ENCODE measurements at places on chromosomes 1 and 21.

GRCh38 chr1:197481101-197481500 lies 213.0 kb downstream of the CRB1 start:
- DNase-seq = no peak

DNA sequence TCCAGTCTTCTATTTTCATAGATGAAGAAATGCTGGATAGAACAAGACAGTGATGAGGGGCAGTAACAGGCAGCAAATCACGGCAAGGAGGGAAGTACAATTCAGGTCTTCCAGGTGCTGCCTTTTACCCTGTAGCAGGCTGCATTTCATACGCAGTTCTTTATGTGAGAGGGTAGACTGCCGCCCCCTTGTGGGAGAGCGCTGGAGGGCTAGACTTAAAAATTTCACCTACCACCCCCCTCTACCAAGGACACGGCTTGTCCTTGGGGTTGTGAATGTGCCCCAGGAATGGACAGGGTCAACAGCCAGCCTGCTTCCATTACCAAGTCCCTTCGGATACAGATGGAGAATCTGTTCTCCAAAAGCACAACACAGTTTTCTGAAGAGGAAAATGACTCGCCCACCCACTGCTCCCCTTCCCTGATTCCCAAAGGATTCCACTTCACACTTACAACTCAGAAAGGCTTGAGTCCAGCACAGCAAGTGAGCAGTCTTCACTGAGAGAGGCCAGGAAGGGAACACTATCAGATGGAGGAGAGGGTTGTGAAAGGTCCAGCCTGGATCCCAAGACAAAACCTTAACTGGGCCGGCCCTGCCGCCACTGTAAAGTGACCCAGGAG lies 7.4 kb downstream of the WDR77 start:
- DNase-seq = no peak

- no peak for DNase-seq
Observed at GRCh38 chr1:25527946-25528595, 15.3 kb upstream of the LDLRAP1 start.

DNA sequence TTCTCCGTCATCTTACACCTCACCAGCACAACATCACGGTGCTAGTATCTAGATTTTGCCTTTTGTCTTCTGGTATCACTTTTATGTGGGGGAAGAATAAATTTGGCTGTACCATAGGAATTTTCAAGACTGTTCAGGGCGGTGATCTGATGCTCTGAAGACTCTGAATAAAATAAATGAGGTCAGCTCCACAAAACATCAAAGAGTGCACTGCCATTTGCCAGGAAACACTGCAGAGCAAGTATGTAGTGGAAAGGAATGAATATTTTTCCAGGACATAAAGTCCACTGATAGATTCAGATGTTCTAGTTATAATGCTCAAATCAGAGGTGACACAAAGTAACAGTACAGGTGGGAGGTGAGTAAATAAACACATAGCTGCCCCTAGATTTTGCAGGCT lies 56.3 kb downstream of the ZP4 start:
- no peak for DNase-seq

DNA sequence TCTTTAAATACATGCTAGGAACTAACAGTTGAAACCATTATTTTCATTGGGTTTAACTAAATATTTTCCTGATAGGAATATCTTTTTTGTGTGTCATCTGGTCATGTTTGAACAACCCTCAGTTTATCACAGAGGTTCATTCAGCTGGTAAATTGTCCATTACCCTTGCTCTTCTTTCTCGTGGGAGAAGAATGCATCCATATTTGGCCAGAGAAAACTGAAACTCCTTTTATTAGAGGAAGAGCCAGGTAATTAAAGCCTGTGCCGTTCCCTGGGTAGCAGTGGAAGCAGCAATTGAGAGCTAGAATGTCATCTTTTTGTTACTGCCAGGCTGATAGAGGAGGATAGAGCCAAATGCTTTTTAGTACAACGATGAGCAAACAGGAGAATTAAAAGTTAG lies 587.2 kb upstream of the ZRANB2 start:
- DNase-seq = no peak

GRCh38 chr1:10195570-10195969 lies 14.8 kb upstream of the KIF1B start:
- DNase-seq = no peak

- no peak for DNase-seq
Observed at GRCh38 chr1:170560681-170561285, 28.8 kb downstream of the GORAB start.

DNA sequence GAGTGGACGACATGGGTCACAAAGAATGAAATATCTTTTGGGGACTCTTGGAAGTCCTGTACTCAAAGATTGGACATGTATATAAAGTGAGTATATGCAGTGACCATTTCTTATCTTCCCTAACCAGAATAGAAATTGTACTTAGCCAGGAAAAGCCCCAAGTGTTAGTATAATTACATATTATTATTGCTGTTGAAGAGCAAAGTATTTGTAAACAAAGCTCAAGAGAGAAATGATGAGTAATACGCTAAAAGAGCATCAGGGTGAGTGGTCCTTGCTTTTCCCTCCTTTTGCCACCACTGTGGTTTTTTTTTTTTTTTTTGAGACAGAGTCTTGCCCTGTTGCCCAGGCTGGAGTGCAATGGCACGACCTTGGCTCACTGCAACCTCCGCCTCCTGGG lies 6.4 kb upstream of the CGN start:
- DNase-seq = no peak

- DNase-seq = no peak
Observed at GRCh38 chr1:56432166-56432971, 147.0 kb downstream of the PLPP3 start.

DNA sequence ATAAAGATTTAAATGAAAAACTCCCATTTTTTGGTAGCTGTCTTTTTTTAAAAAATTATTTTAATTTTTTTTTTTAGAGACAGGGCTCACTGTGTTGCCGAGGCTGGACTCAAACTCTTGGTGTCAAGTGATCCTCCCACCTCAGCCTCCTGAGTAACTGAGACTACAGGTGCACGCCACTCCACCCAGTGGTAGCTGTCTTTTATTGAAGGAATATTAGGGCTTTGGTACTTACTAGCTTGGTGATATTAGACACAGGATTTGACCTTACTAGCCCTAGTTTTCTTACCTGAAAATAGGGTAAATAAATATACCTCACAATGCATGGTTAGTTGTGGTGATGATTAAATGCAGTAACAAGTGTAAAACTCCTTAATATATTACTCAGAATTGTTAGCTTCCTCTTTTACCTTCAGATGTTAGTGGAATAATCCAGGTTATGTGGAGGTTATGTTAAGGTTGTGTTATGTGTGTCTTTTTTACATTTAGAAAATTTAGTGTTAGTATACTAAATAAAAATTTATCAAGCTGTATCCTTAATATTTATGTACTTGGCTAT lies 66.8 kb downstream of the PHACTR4 start:
- no peak for DNase-seq

DNA sequence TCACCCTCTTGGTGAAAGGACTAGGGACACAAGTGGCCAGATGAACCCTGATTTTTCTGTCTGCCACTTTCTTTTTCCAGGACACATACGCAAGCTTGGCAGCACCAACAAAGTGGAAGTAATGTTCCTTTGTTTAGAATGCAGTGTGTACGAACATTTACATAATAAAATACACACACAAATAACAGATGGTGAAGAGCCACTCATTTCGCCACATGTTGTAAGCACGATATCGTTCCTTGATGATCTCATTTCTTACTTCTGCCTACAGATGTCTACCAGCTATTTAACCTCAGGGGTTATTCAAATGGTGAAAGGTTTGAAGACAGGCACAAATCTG lies 670.2 kb upstream of the CXADR start:
- no peak for DNase-seq

DNA sequence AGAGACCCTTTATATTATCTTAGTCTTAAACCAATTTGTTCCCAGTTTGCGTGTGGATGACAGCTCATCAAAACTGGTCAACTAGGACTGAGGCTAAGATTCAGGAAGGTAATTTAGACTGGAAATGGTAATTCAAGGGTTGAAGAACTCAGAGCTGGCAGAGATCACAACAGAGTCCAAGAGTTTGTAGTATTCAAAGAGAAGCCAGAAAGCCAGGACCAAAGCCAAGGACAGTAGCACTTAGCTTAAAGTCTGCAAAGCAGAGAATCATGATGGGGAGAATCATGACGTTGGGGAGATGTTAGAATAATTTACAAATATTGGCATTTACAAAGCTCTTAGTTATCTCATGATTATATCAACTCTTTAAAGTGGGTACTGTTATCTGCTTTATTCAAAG lies 32.6 kb downstream of the RNF11 start:
- no peak for DNase-seq

- no peak for DNase-seq
Observed at GRCh38 chr21:45930231-45930760, 51.3 kb upstream of the COL6A1 start.

GRCh38 chr1:46508757-46509156 lies 19.1 kb downstream of the DMBX1 start:
- DNase-seq = no peak

GRCh38 chr1:109040627-109040988 lies 1.3 kb downstream of the WDR47 start:
- DNase-seq = no peak

DNA sequence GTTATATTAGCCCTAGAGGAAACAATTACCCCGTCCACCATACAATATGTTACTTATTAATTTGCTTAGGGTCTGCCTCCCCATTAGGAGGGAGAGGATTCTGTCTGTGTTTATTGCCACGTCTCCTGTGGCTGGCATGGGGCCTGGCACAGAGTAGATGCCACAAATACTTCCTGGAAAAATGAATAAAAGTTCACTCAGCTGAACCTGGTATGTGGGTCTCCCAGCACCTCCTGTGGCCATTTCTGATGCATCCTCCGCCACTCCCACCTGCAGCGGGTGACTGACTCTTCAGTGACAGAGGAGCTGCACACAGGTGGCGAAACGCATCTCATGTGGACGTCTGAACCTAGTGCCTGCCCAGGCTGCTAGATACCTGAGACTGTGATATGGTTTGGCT lies 112.7 kb downstream of the CLIC6 start:
- no peak for DNase-seq

DNA sequence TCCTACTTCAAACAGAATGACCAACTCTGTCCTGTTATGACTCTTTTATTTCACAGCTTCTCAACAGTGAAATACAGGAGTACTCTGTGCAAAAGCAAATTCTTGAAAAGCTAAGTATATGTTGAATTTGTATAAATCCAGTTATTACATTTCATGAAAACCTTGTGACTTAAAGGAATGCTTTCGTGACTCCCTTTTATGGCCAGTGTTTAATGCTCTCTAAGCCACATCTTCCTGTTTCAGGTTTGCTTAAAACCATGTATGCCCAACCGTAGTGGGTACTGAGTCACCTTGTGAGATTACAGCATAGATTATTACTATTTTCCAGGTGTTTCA lies 40.2 kb upstream of the KIF1B start:
- no peak for DNase-seq

GRCh38 chr1:158311066-158311465 lies 20.3 kb downstream of the CD1B start:
- DNase-seq = no peak

DNA sequence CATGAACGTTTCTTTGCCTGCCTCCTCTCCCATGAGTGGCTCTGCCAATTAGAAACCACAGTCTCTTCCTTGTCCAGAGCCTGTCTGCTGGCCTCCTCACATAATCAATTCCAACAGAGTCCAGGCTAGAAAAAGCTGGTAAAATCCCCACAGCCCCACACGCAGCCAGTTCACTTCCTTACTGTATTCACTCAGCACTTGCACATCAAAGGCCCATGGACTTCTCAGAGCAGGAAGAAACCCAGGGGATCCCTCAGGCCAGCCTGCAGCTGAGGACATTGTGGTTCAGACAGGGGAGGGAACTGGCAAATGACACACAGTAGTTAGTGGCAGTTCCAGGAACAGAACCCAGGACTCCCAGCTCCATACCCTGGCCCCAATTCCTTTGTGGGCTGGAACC lies 171.6 kb upstream of the EDN2 start:
- no peak for DNase-seq

- no peak for DNase-seq
Observed at GRCh38 chr1:222290866-222291265, 257.0 kb downstream of the HHIPL2 start.

DNA sequence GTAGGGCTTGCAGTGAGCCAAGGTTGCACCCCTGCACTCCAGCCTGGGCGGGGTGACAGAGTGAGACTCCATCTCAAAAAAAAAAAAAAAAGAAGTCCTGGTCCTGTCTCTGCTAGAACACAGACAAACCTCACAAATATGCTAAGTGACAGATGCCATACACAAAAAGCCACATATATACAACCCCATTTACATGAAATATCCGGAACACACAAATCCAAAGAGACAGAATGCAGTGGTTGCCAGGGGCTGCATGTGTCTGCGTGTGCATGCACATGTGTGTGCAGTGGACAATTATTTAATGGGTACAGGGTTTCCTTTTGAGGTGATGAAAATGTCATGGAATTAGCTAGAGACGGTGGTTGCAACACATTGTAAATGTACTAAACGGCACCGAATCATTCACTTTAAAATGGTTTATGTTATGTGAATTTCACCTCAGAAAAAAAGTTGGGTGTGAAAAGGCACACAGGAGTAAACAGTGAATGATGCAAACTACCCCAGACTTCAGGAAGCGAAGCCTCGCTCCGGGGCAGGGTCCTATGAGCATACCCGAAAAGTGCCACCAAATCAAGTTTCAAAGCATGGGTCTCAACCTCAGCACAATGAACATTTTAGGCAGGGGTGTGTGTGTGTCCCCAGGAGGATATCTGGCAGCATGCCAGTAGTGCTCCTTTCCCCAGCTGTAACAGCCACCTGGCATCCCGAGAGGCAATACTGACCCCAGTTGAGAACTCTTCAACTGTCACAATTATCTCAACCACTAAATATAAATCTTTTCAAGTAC lies 48.3 kb downstream of the GNB1 start:
- DNase-seq = no peak

DNA sequence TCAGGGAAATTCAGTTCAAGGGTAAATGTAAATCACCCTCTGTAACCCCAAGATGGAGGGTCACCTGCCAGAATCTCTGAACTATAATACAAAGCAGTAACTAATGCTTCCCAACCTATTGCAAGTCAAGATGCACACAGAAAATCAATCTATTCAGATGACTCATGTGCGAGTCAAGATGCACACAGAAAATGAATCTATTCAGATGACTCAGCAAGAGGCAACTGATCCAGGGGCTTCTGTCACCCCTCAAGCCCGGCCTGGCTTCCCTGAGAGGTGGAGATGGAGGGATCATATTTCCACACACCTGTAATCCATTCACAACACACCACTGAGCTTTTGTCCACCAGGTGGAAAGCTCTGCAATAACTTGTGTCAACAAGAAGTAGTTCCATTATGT lies 17.4 kb upstream of the HIVEP3 start:
- no peak for DNase-seq

- no peak for DNase-seq
Observed at GRCh38 chr1:232722626-232723025, 82.6 kb upstream of the MAP10 start.

GRCh38 chr1:24278726-24279125 lies 40.4 kb upstream of the GRHL3 start:
- DNase-seq = no peak

- DNase-seq = no peak
Observed at GRCh38 chr1:89908672-89909436, 86.1 kb upstream of the ZNF326 start.

GRCh38 chr1:235758931-235759330 lies 107.8 kb downstream of the LYST start:
- DNase-seq = no peak

- no peak for DNase-seq
Observed at GRCh38 chr1:243713470-243714186, 136.4 kb downstream of the AKT3 start.
